ENCODE measurements at places on chromosomes 5 and 9.
A peak's percentile ranks its signal among the peaks of the same experiment; 100 is the strongest.

DNA sequence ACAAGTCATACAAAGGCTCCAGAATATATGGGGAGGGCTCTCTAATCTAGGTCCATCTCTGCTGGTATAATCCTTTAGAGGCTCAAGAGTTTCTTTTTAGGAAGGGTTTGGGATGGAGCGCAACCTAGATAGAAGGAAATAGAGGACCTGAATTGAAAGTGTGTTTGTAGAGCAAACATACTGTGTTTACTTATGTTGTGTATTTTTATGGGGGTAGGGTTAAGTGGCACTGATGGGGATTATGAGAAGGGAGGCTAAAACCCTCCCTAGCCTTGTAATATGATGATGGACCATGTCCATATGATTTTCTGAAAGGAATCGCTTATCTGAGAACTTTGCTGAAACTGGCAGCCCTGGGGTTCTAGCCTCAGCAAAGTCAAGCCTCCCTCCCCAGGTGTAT lies 4.4 kb upstream of the ELL2 start:
- no peak for DNase-seq

DNA sequence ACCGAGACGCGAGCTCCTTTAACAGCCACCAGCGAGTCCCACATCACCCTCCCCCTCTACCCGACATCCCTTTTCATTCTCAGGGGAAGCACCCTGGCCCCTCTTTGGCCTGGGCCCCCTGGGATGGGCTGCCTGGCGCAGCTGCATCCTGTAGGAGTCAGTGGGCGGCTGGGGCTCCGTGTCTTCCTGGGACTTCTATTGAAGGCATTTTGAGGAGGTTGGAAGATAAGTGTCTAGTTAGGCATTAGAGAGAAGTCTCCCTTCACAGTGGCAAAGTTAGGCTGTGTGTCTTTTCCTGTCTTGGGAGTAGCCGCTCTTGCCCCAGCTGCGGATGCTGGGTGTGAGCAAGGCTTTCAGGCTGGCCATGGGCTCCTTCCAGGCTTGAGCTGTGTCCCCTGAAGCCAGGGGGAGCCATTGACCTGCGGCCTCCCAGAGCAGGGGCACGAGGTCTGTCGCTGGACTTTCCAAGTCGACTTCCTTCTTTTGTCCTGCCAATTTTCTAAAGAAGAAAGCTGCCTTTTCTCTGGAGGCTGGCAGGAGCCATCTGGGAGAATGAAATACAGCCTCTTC lies 18.6 kb upstream of the NKD2 start:
- no peak for DNase-seq

DNA sequence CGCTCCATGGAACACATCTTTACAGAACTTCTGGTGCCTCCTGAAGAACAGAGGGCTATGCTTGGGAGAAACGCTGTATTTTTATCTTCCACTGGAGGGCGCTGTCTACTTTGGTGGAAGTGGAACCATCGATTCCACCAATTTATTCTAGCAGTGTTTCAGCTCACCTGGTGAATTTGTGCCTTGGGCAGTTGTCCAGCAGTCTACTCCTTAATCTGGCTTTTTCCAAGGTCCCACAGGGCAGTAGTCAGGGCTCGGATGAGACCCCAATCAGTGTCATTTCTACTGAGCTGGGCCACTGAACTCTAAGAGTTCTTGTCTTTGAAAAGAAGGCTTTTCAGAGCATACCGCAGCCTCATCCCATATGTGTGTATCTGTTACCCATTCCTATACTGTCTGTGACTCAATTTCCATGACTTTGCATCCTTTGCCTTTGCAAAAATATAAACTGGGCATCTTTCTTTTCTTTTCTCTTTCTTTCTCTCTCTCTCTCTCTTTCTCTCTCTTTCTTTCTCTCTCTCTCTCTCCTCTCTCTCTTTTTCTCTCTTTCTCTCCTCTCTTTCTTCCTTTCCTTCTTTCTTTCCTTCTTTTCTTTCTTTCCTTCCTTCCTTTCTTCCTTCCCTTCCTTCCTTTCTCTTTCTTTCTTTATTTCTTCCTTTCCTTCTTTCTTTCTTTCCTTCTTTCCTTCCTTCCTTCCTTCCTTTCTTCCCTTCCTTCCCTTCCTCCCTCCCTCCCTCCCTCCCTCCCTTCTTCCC lies 138.4 kb upstream of the ZNF618 start:
- DNase-seq = peak; percentile 39

DNA sequence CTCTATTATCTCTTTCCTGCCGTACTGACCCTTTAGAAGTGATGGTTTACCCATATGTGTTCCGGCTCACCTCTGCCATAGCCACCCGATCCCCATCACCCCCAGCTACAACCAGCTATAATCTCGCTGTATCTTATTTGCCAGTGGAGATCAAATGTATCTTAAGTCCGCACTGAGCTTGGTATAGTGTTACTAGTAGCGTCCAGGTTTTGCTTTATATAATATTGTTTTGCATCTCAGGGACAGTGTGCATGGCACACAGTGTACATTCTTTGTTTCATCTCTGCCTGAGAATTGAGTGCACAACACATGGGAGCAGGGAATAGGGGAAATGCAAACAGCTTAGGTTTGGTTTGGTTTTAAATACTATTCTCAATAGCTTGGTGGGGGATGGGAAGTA lies 135.8 kb upstream of the SNX2 start:
- DNase-seq = no peak

DNA sequence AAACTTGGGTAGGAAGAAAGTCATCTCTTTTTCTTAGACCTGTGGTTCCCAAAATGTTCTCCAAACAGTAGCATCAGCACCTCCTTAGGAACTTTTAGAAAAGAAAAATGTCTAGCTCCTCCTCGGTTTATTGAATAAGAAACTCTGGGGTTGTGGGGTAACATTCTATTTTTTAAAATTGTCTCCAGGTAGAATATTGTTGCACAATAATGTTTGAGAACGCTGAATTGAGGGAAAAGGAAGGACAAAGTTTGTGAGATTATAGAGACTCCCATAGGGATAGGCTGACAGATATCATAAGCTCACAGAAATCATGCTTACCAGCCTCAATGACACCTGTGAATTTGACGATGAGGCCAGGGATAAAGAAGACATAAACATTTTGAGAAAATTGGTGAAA lies 1199.0 kb upstream of the CDH6 start:
- DNase-seq = no peak

- no peak for DNase-seq
Observed at GRCh38 chr5:67644221-67644920, 447.8 kb upstream of the CD180 start.

DNA sequence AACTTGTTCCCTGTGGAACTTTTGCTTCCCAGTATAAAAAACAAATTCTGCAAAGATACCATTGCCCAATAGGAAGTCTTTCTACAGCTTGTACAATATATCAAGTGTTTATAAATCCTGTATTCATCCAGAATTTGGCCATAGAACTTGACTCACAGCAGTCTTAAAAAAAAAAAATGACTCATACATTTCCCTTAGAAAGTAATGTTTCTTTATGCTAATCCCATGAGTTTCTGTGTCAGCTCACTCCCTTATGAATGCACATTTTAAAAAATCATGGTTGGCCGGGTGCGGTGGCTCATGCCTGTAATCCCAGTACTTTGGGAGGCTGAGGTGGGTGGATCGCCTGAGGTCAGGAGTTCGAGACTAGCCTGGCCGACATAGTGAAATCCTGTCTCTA lies 89.3 kb upstream of the DMRT1 start:
- peak; percentile 51 for DNase-seq

DNA sequence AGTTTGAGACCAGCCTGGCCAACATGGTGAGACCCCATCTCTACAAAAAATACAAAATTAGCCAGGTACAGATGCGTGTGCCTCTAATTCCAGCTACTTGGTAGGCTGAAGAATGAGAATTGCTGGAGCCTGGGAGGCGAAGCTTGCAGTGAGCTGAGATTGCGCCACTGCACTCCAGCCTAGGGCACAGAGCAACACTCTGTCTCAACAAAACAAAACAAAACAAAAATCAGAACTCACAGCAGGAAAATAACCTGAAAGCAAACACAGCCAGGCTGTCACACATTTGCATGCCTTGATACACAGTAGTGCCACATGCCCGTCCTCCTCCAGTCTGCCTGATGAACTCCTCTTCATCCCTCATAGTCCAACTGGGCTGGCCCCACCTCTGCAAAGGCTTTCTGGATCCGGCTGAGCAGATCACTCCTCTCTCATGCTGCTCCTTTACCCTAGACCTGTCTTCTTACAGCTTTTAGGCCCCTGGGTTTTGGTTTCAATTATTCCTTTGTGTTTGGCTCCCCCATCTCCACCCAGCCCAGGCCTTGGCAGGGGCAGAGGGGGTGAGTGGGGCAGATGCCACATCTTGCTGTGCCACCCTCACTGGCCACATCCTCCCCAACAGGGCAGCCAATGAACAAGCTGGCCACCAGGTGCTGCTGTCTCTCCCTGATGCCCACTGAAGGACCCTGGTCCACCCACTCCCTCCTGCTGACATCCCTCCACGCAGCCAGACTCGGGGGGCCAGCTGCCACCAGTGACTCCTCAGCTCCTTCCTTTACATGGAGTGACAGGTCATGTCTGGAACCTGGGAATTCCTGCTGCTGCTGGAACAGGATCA lies 62.0 kb upstream of the GGTA1 start:
- no peak for DNase-seq

GRCh38 chr5:118791926-118792734 lies 196.2 kb downstream of the DTWD2 start:
- peak; percentile 67 for DNase-seq

Data from kidney glomerular epithelial cell (primary cell).